ENCODE measurements at places on chromosomes 2 and 18.

GRCh38 chr2:118834901-118835745 lies 12.3 kb downstream of the EN1 start:
- no peak for DNase-seq

DNA sequence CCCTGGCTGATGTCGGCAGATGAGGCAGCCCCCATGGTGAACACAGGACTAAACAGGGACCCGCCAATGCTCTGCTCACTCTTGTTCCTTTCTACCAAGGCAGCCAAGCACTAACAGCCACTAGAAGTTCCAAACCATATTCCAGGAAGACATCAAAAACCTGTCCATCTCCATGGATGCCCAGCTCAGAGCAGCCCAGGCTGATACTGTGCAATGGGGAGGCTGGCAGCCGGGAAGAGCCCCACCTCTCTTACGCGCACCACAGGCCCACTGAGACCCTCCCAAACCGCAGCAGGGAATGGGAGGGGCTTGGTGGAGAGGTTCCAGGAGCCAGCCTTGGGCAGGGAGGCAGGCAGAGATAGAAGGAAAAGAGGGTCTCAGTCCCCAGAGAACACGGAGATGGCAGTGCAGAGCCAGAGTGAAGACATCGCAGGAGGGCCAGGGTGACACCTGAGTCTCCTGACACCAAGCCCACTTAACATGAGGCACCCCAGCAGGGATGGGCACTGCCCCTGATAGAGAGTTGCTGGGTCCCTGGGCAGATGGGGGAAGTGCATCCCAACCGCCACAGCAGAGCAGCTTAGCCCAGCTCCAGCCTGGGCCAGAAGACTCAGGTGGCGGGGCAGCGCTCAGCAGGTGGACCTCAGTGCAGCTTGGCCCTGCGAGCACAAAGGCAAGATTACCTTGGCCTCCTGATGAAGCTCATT lies 3.4 kb downstream of the HS6ST1 start:
- DNase-seq: no peak

DNA sequence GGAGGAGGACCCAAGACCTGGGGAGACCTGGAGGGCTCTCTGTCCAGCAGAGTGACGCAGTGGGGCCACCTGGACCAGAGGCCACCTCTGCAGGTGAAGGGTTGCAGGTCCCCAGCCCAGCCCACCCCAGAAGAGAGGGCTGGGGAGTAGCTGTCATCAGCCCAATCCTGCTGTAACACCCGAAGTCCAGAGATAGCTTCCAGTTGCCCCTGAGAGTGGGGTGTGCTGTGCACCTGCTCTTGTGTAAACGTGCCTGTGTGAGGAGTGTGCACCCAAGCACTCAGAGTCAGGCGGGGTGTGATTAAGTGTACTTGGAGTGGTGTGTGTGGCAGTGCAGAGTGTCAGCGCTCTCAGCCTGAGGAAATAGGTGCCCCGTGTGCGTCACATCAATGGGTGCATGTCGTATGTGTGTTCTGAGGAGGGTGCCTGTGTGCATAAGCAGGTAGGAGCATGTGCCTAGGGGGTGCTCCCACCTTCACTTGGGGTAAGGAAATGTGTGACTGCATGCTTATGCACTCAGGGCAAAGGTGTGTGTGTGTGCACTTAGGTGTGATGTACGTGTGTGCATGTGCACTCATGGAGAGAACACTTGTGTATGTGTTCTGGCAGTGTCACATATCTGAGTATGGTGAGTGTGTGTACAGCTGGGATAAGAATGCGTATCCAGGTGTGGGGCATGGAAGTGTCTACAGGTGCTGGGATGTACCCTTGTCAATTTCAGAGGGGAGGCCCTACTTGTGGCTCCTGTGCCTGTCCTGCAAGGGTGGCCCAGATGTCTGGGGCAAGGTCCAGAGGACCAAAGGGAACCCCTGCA lies 672 bp downstream of the ATP6V1B1 start:
- no peak for DNase-seq

GRCh38 chr2:100744589-100744988 lies 75.3 kb upstream of the NPAS2 start:
- no peak for DNase-seq

DNA sequence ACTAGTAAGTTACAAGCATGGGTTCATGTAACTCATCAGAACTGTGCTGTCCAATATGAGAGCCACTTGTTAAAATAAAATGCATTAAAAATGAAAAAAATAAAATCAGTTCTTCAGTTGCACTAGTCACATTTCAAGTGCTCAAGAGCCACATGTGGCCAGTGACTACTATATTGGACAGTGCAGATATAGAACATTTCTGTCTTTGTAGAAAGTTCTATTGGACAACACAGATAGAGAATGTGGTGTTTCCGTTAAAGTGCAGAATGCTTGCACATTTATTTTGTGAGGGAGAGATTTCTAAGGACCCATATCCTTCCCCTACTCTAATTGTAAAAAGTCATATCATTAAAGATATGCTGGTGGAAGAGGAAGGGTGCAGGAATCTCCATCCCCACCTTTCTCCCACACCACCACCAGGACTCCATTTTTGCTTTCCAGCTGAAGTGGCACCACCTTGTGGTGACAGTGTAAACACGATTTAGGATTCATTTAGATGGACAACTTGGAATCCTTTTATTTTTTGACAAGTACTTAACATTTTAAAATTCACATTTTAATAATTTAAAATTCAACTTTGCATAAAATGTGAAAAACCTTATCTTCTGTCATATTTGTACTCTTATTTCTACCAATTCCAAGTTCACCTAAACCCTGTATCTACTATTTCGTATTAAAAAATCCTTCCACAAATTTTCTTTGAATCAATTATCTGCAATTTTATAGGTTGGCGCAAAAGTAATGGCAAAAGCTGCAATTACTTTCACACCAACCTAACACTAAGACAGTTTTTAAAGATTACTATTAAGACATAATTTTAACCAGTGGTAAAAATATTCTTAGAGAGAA lies 9.4 kb upstream of the CD302 start:
- DNase-seq: no peak

DNA sequence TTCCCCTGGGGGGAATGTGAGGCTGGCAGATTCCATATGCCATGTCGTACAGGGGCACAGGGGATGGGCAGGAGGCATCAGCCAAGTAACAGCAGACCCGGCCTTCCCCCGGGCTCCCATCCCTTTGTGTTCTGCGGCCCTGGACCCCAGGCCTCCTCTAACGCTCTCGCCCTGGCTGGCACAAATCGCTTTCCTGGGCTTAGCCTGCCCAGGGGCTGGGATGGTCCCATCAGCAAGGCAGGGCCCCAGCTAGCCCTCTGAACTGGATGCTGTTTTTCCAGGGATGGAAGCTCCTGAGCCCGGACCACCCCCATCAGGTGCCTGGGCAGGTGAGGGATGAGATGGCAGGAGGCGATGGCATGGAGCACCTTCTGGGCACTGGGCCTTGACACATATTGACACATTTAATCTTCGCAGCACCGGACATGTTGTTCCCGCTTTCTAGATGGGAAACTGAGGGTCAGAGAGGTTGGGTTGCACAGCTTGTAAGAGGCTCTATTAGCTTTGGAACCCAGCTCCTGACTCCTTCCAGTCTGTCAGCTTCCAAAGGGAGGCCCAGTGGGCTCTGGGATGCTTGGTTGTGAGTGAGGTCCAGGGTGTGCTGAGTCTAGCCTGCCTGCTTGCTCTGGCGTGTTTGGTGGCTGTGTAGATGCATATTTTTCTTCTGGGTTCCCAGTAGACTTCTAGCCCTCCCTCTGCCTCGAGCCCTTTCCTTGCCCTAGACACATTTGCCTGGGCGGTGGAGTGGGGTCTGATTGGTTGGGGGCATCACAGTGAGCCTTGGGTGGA lies 40.3 kb downstream of the GLI2 start:
- no peak for DNase-seq

DNA sequence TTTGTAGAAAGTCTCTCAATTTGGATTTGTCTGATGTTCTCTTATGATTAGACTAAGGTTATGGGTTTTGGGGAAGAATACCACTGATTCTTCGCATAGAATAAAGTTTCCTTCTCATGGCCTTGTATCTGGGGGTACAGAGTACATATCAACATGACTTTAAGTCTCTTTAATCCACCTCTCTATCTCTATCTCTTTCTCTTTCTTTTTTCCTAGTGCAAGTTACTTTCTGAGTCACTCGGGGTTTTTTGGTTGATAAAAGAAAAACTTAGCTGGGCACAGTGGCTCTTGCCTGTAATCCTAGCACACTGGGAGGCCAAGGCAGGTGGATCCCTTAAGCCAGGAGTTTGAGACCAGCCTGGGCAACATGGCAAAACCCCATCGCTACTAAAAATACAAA lies 100.1 kb upstream of the MAP4K3 start:
- no peak for DNase-seq

GRCh38 chr2:217017456-217018252 lies 157.8 kb upstream of the TNP1 start:
- no peak for DNase-seq

DNA sequence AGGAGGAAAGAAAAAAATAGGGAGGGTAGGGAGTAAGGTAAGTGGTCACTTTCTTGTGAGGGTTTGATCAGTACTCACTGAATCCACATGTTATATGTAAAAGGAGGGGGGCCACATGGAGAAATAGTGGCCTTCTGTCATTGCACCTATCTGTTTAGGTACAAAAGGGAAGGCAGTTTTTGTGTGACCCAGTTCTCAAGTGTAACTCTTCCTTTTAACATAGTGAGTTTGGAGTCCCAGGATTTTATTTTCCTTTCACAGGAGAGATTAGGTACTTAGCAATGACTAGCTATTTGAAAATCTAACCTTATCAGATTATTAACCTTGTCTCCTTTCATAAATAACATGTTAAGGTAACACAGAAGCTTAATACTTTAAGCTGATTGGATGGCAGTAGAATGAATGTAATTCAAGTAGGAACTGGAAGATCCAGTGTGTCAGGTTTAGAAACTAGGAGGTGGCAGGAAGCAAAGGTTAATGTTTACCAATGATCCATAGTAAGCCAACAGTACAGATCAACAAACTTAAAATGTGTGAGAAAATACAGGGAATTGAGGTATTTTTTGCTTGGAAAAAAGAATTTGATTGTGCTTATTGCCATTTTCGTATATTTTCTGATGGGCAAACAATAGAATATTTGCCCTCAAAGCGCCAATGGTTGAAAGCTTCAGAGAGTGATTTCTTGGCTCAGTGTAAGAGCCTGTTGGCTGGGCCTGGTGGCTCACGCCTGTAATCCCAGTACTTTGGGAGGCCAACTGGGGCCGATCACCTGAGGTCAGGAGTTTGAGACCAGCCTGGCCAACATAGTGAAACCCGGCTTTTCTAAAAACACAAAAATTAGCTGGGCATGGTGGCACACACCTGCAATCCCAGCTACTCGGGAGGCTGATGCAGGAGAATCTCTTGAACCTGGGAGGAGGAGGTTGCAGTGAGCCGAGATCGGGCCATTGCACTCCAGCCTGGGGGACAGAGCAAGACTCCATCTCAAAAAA lies 11.3 kb downstream of the HNMT start:
- DNase-seq: no peak

- no peak for DNase-seq
Observed at GRCh38 chr18:43664487-43665008, 387.3 kb upstream of the SYT4 start.

DNA sequence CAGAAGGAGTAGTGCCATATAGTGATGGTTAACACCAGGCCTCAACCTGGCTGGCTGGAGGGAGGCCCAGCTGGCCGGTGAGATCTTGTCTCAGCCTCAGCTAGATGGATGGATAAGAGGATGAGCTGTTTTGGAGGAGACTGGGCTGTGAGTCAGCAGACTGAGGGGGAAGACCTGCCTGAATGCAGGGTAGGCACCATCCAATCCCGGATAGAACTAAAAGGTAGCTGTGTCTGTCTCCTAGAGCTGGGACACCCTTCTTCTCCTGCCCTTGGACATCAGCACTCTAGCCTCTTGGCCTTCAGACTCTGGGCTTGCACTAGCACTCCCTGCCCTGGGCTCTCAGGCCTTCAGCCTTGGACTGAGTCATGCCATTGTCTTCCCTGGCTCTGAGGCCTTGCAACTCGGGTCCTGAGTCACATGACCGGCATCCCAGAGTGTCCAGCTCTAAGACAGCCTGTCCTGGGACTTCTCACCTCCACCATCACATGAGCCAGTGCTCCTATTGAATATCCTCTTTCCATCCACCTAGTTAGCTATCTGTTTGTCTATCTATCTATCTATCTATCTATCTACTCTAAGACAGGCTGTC lies 131.3 kb downstream of the TPO start:
- DNase-seq: no peak

GRCh38 chr2:189802396-189802912 lies 18.2 kb downstream of the PMS1 start:
- DNase-seq: no peak

- DNase-seq: no peak
Observed at GRCh38 chr2:28721601-28722191, 29.9 kb upstream of the PPP1CB start.

DNA sequence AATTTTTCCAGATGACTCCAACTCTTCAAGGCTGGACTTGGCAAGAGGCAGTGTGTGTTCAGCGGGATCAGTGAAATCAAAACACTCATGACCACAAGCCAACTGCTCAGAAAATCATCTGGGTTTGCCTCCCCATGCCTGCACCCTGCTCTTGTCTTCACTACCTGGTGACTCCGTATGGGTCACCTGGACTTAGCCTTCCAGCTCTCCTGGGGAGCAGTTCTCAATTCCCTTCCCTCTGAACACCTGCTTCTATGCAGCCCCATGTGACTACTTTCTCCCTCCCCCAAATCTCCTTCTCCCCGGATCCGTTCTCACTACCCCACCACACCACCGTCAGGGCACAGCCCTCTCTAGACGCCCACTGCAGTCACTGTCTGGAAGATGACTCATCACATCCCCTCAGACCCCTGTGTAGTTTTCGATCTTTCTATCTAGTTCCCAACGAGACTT lies 130.2 kb upstream of the ID2 start:
- no peak for DNase-seq

DNA sequence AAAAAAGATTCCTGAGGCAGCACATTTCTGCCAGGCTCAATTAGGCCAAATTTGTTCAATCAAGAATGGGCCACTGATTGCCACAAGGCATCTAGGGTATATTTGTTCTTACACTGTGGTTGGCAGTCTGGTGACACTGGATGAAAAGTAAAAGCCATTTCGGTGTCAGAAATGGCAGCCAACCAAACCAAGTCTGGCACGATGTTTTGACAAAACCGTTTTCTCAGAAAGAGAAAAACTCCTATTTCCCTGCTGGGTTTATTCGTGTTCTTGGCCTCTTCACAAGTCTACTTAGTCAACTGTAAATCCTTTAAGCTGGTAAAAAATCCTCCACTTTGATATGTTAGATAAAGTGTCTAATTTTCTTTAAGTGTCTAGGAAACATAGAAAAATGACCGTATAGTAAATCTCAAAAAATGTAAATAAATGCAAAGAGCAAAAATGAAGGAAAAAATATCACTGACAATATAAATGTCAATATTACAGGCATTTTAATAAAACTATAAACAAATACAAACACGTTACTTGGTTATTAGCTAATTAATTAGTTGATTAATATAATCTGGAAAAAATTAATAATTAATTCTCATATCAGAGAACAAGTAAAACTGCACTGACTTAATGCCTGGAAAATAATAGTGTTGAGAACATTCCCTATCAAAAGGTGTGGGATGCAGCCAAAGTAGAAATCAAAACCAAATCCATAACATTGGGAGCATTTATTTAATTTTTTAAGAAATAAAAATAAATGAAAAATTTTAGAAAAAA lies 182.0 kb upstream of the ZNF804A start:
- DNase-seq: no peak

Measured in stimulated activated CD4-positive, alpha-beta T cell treated with anti-CD3 and anti-CD28 coated beads, Interleukin-1b, Interleukin-23, amount 100 ng/mL, for 4 hours (primary cell).